GM12891 (cell line): ENCODE measurements at places on chromosomes 11 and 22.

DNA sequence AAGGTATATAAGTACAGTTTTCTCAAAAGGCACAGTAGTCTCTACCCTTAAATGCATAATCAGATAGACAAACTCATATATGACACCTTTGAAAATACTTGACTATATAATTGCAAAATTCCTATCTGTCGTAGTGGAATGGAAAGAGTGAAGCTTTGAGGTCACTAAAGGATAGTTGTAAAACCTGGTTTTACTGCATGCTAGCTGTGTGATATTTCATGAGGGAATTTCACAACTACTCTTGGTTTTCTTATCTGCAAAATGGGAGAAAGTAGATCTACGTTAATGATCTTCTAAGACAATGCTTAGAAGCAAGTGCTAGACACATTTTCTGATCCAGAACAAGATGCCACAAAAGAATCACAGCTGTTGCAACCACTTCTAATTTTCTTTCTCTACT lies 332.2 kb downstream of the AASDHPPT start:
- no peak for DNase-seq

- no peak for DNase-seq
Measured at GRCh38 chr22:31748490-31748889, 1.4 kb downstream of the PRR14L start.

- DNase-seq: peak; percentile 9
Measured at GRCh38 chr11:67490727-67491065, 7.9 kb downstream of the AIP start.

GRCh38 chr11:76172583-76172982 lies 33.7 kb downstream of the WNT11 start:
- no peak for DNase-seq

DNA sequence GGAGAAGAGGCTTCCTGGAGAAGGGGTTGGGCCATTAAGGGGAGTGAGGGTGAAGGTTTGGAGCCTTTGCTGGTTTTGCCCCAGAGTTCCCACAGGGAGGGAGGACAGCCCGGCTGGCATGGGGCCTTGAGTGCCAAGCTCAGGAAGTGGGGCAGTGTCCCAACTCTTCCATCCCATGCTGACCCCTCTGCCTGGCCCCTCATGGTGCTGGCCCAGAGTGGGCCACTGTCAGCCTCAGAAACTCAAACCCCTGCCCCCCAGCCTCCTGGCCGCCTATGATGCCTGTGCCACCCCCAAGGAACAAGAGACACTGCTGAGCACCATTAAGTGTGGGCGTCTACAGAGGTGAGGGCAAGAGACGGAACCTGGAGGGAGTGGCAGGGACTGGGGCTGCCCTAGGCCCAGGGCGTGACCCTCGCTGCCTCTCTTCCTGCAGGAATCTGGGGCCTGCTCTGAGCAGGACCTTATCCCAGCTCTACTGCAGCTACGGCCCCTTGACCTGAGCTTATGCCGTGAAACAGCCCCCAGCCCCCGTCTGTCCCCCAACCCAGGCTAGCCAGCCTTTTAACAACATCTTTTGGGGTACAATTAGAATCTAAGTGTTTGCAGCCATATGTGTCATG lies 5.4 kb downstream of the MUS81 start:
- DNase-seq: no peak

- DNase-seq: no peak
Measured at GRCh38 chr11:13663631-13664071, 4.8 kb upstream of the FAR1 start.

GRCh38 chr11:116870054-116870453 lies 32.6 kb upstream of the APOA1 start:
- no peak for DNase-seq

GRCh38 chr11:118924591-118925585 lies 838 bp downstream of the BCL9L start:
- peak; percentile 84 for DNase-seq

- DNase-seq: no peak
Measured at GRCh38 chr11:130062026-130062425, 7.7 kb upstream of the APLP2 start.

- DNase-seq: no peak
Measured at GRCh38 chr11:69495441-69496201, 14.2 kb downstream of the LINC01488 start.

GRCh38 chr11:6531267-6531752 lies 34.2 kb downstream of the DNHD1 start:
- DNase-seq: no peak

- DNase-seq: no peak
Measured at GRCh38 chr11:2102132-2102882, 36.9 kb downstream of the IGF2 start.

GRCh38 chr11:97118614-97119200 lies 728.9 kb downstream of the JRKL start:
- DNase-seq: no peak

DNA sequence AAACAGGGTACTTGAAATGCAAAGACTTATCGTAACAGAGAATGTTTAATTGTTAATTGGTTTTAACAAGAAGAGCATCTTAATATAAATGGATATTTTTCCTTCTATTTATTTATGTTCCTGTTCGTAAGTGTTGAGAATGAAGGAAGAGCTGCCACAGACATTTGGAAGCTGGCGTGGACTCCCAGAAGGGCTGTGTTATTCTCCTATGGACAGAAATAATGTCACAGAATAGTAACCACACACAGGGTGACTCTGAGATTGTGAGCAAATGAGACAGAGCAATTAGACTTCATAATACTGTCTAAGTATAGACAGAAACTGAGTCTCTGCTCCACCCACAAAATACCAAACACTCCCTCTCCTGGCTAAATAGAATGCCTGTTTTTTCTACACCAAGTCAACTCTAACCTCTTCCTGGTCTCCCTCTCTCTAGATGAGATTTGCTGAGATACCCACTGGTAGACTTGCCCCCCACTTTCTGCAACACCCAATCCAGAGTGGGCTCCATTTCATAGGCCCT lies 6.1 kb downstream of the APOL3 start:
- DNase-seq: no peak

- DNase-seq: no peak
Measured at GRCh38 chr11:103384652-103385051, 275.4 kb downstream of the DYNC2H1 start.

GRCh38 chr11:124518989-124519451 lies 24.4 kb downstream of the OR8B12 start:
- no peak for DNase-seq

GRCh38 chr22:47474895-47475294 lies 712.4 kb downstream of the TBC1D22A start:
- no peak for DNase-seq

DNA sequence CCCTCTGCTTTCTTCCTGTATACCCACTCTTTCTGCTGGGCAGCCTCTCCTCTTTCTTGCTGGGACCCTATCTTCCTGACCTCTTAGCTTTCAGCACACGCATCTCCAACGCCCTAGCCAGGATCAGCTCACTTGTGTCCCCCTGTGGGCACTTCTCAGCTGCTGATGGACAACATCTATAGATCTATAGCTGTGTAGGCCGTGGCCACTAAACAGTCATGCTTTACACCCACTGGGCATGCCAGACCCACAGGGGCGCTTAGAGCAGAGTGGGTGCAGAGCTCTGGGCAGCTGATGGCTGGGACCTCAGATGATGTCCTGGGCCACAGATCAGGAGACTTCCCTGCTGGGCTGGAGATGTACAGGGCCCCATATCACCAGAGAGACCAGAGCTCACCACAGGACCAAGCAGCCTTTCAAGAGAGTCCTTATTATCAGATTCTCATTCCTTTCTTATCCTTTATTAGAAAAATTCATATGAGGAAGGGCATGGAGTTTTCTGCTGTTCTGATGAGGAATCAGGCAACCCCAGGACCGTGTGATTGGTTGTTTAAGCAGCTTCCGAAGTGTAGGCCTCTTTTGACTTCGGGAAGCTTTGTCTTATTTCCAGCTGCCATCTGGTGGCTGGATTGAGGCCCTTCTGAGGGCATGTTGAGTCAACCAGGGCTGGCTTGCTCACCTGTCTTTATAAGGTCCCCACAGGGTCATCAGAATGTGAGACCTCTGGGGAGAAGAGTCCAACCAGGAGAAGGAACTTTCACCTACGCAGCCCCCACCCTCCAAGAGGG lies 60.5 kb downstream of the OSBP2 start:
- DNase-seq: peak; percentile 62

DNA sequence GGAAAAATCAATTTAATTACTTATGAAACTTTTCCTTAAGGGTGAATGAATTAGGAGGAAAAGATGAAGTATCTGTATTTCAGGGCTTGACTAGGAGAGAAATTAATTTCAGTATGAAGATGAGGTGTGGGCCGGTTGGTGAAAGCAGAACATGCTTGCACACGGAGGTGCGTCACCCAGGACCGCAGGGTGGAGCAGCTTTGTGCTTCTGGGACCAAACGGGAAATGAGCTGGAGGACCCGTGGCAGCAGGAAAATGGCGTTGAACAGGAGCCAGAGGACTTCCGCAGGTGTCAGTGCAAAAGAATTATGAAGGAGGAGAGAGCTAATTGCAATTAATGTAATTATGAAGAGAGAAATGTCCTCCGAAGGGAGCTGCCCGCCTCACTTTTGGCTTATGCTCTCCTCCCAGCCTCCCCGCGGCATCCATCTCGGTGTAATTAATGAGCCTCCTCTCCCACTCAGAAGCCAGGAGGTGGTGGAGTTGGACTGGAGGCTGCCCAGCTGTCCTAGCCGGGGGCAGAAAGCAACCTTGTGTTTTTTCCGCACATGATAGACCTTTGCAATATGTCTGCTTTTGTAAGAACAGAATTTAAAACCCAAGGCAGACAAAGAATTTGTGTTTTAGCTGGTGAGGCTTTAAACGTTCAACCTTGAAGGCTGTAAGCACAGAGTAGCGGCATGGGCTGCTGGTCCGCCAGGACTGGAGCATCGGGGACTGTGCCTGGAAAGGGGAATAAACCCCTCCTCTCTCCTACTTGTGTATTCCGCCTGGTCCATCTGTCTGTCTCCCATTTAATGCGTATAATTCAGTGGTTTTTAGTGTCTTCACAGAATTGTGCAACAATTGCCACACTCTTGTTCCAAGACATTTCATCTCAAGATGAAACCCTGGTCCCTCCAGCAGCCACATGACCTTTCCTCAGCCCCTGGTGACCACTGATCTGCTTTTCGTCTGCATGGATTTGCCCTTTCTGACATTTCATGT lies 180.6 kb downstream of the TBC1D22A start:
- no peak for DNase-seq

DNA sequence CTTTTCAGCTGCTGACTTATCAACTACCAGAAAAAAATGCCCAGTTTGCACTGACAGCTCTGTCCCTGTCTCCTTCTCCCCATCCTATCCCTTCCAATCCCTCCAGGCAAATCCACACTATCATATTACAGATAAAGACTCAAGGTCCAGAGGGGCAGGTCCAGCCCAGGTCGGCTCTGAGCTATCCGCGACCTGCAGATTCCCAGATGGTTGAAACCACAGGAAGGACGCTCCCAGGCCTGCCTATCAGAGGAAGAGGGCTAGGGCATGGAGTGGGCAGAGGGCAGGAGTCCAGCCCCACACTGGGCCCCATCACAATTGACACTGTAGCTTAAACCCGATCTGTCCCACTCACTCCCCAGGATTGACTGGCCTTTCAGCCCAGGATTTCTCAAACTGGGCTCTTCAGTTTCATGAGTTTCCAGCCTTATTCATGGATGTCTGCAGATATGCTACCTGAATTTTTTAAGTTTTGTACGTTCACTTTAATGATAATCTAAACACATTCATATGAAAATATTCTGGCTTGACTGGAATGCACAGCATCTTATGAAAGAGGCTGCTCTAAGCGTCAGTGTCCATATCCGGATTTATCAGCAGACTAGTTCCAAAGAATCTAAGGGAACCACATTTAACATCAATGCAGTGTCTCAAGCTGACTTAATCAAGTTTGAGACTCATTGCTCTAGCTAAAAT lies 16.4 kb upstream of the FCHSD2 start:
- DNase-seq: no peak

- DNase-seq: no peak
Measured at GRCh38 chr11:134725716-134726639, 313.9 kb upstream of the B3GAT1 start.

DNA sequence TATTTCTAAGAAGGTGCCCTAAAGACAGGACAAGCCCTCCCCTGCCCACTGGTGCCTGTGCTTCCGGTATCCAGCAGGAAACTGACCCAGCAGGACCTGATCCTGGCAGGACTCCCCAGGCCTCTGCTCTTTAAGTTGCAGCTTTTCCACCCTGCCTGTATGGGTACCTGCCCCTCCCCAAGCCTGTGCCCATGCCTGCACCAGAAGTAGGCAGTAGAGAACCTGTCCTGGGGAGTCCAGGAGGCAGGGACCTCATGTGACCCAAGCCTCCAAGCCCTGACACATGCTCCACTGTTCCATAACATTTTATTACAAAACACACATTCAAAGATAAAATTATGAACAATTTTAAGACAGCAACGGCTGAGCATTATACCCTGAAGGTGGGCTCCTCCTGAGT lies 14.2 kb downstream of the CWC15 start:
- DNase-seq: no peak

DNA sequence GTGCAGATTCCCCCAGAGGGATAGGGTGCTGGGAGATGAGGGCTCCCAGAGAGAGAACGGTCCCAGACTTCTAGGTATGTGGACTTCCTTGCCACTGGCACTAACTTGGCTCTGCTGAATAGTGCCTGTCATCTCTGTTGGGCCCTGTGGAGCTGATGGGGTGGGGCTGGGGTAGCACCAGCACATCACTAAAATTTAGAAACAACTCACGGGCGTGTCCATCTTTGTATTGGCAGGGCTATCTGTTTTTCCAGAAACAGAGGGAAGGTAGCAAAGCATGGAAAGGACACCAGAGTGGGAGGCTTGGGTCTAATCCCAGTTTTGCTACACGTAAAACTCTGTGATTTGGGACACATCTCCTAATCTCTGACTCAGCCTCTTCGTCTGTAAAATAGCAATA lies 25.8 kb downstream of the SWAP70 start:
- DNase-seq: no peak

DNA sequence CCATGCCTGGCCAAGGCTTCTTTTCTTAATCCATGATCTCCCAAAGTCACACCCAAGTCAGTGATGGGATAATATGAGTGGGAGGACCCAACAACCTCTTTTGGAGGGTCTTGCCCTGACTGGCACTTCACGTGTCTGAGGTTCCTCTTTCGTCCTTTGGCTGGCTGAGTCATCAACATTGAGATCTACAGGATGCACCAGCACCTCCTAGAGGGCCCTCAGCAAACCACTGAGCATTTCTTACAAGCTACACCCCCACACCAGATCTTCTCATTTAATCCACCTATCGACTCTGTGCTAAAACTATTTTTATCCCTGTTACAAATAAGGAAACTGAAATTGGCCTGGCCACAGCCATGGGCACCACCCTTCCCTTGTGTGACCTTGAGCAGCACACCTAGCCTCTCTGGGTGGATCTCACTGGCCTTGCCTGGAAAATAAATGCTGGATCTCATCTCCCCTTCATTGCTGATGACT lies 63.4 kb downstream of the FLI1 start:
- DNase-seq: peak; percentile 51

DNA sequence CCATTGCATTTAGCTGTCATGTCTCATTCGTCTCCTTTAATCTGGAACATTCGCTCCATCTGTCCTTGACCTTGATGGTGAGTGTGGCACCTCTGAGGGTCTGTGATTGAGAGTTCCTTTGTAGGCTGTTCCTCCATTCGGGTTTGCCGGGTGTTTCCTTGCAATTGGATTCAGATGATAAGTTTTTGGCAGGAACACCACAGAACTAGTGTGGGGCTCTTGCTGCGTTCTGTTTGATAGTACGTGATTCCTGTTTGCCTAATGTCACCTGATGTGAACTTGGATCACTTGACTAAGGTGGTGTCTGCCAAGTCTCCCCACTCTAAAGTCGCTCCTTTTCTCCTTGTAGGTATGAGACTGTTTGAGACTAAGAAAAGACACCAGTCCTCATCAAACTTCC lies 109.7 kb upstream of the TMEM45B start:
- DNase-seq: no peak
